ENCODE measurements at places on chromosomes 11 and 22. TPM values are rescaled to one million over a fixed set of nuclear protein-coding genes. Genes with fewer than 3 reads are reported as not detected.

- no peak for DNase-seq
Observed at GRCh38 chr11:204587-205109, 2.6 kb downstream of the BET1L start.

- DNase-seq: peak; percentile 34
Observed at GRCh38 chr11:108562746-108563581, 30.6 kb downstream of the EXPH5 start.

DNA sequence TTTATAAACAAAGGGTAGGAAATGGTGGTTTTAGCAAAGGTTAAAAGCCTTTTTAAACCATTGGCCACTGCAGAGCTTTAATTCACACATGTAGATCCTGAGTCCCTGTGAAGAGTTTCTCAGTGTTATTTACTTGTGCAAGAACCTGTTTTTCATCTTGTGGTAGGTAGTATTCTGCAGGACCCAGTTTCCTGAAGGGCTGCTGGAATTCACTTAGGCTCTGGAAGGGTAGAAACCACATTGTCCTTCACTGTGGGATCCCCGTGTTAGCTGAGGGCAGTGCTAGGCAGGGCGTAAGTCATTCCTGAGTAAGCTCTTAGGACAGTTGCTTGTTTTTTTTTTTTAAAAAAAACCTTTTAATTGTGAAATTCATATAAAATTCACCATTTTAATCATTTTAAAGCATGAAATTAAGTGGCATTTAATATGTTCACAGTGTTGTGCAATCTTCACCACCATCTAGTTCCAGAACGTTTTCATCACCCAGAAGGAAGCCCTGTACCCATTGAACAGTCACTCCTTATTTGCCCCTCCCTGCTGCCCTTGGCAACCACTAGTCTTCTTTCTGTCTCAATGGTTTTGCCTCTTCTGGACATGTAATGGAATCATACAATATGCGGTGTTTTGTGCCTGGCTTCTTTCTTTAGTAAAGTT, 77.7 kb downstream of the C22orf31 start:
- DNase-seq: peak; percentile 46

DNA sequence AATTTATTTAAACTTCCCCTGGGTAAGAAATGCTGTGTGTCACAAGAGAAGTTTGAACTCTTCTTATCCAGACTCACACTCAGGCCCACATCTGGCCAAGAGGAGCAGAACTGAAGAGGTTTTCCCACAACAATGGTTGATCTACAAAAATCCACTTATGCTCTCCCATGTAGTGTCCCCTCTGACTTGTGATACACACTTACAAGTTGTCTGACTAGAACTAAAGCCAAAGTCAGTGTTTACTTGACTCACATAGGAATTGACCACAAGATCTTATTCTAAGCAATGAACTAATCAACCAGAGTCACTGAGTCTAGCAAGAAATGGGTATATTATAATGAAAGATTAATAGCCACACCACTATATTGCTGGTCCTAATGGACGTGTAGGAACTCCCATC, 133.0 kb downstream of the ATG16L2 start:
- DNase-seq: no peak

- DNase-seq: no peak
Observed at GRCh38 chr22:19709063-19709769, 5.1 kb upstream of the SEPTIN5 start.

Gene SPTBN2
- total RNA-seq: 67.3 TPM
